ENCODE measurements at places on chromosomes 4 and X.

GRCh38 chr4:75848891-75849290, 53.4 kb downstream of the PPEF2 start:
- no peak for DNase-seq
- H3K4me1 ChIP-seq, result no peaks in the 10 kb centered on the region
- H3K36me3 ChIP-seq, result no peaks in the 10 kb centered on the region
- no peak overlapping the region for H3K4me3 ChIP-seq
- peaks cover 3% of the 10 kb centered on the region for H3K27me3 ChIP-seq

DNA sequence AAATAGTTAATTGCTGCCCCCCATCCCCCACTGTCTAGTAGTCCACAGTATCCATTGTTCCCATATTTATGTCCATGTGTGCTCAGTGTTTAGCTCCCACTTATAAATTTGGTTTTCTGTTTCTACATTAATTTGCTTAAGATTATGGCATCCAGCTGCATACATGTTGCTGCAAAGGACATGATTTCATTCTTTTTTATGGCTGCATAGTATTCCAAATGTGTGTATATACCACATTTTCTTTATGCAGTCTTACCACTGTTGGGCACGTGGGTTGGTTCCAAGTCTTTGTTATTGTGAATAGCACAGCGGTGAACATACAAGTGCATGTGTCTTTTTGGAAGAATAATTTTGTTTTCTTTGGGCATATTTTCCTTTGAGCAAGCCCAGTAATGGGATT, 113.0 kb upstream of the LNX1 start:
- no peak for DNase-seq
- H3K4me1 ChIP-seq, result peaks cover 13% of the 10 kb centered on the region

GRCh38 chr4:99945718-99946355, 581 bp downstream of the DNAJB14 start:
- no peak overlapping the region for H3K27ac ChIP-seq
- DNase-seq, result no peak
- H3K27me3 ChIP-seq, result no peaks in the 10 kb centered on the region
- no peaks in the 10 kb centered on the region for H3K36me3 ChIP-seq

DNA sequence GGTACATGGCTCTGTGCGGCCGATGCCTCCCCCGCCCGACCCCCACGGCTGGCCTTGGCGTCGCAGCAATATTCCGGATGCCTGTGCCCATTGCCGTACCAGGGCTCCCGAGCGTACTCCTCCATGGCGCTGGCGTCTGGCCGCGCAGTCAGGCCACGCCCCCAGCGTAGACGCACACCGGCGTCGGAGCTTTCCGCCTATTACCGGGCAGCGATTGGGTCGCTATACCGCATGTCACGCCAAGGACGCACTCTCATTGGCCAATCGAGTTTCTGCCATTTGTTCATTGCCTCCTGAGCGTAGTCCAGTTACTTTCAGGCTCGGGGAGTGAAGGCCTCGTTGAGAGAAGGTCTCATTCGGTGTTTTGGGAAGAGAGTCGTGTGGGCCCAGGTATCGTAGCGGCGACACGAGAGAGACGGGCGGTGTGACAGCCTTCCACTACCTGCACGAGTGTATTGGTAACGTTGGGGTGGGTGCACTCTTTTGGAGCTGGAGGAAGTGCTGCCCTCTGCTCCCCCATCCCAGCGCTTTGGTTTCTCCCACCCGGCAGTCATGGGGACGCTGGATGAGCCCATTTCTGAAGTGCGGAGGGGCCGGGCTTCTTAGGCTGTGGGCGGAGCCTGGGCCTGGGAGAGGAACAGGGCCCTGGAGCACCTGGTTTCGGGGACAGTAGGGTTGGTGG, at the start of the genes PQBP1 and TIMM17B:
TSS of gene PQBP1 (plus strand) at position 306 of the 682 bp plus-strand sequence. CDS start 580 bp downstream, outside the sequence.
TSS of gene TIMM17B (minus strand) at position 144 of the 682 bp plus-strand sequence. CDS start at position 125, 19 bp downstream.
- peak within 1 kb of the TSS; percentile 88 for H3K4me3 ChIP-seq
- H3K36me3 ChIP-seq, result no peaks in the 10 kb centered on the region
- H3K4me1 ChIP-seq, result peaks cover 41% of the 10 kb centered on the region
- peak; percentile 90 for DNase-seq
- H3K27me3 ChIP-seq, result no peaks in the 10 kb centered on the region

All from naive thymus-derived CD8-positive, alpha-beta T cell (primary cell).